Stimulated activated CD8-positive, alpha-beta memory T cell treated with anti-CD3 and anti-CD28 coated beads, Interleukin-4, amount 100 ng/mL, for 4 hours (primary cell): ENCODE measurements at places on chromosomes 7 and 10.

DNA sequence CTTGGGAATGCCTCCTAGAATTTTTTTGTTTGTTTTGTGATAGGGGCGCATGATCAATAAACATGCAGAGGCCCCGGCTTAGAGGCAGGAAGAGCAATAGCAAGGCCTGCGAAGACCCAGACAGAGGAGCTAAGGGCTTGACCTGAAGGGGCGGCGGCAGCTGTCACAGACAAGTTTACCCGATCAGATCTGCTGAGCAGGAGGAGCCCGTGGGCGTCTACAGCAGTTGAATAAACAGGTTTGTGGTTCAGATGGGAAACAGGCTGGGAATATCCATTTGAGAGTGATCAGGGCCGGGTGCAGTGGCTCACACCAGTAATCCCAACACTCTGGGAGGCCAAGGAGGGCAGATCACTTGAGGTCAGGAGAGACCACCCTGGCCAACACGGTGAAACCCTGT lies 126.0 kb upstream of the CALN1 start:
- no peak for DNase-seq

DNA sequence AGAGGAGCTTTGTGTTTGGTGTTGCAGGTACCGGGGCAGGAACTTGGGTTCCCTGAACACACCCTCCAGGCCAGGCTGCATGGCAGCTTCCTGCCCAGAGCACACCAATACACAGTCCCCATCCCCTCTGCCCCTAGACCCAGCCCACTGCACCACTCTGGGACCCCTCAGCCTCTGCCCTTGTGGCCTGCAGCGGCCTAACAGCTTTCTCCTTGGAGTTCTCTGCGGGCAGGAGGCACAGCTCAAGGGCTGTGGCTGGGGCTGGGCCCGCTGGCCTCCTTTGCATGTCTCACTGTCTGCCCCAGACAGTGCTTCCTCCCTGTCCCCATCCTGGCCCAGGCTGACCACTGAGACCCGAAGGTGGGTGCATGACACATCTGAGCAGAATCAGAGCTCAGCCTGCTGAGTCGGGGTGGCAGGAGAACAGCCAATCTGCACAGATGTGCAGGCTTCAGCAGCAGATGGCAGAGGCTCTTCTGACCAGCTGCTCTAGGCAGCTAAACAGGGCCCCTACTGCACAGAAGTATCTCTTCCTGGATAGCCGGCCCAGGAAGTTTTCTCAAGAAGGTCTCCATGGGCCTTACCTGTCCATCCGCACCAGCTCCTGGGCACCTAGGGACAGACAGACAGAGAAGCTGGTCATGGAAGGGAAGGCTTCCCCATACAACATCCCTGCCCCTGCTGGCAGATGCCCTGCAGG lies 20.8 kb downstream of the VSIR start:
- no peak for DNase-seq

DNA sequence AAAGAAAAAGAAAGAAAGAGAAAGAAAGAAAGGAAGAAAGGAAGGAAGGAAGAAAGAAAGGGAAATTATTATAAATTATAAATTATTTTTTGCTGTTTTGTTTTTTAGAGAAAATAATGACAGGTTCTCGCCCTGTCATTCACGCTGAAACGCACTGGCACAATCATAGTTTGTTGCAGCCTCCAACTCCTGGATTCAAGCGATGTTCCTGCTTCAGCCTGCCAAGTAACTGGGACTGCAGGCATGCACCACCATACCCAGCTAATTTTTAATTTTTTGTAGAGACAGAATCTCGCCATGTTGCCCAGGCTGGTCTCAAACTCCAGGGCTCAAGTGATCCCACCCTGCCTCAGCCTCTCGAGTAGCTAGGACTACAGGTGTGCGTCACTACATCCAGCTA lies 21.6 kb downstream of the MMD2 start:
- no peak for DNase-seq

- no peak for DNase-seq
These were observed 8.8 kb upstream of the ENO4 start for GRCh38 chr10:116840389-116841075.

- no peak for DNase-seq
These were observed 198.6 kb upstream of the BMPER start for GRCh38 chr7:33706771-33707200.

DNA sequence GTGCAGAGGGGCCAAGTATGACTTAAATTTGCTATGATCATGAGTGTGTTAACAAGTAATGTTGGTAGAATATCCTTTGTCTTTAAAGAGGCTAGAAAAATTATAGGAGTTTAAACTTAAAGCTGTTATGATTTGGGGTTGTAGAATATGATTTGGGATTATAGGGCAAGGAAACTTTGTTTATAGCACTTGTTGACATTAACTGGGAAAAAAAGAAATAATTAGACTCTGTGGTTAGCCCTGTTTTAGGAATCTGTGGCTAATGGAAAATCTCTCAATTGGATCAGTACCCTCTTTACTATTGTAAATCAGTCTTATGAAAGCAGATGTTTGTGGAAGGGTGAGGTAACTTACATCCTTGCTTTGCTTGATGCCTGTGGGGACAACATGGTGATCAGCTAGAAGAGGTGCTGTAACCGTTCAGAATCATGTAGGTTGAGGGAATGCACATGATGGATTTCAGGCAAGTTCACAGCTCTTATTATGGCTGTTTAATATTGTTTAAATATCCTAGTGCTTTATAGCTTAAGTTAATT lies 11.1 kb downstream of the ING3 start:
- DNase-seq = no peak

GRCh38 chr7:50591480-50592438 lies 26.6 kb upstream of the DDC start:
- no peak for DNase-seq

DNA sequence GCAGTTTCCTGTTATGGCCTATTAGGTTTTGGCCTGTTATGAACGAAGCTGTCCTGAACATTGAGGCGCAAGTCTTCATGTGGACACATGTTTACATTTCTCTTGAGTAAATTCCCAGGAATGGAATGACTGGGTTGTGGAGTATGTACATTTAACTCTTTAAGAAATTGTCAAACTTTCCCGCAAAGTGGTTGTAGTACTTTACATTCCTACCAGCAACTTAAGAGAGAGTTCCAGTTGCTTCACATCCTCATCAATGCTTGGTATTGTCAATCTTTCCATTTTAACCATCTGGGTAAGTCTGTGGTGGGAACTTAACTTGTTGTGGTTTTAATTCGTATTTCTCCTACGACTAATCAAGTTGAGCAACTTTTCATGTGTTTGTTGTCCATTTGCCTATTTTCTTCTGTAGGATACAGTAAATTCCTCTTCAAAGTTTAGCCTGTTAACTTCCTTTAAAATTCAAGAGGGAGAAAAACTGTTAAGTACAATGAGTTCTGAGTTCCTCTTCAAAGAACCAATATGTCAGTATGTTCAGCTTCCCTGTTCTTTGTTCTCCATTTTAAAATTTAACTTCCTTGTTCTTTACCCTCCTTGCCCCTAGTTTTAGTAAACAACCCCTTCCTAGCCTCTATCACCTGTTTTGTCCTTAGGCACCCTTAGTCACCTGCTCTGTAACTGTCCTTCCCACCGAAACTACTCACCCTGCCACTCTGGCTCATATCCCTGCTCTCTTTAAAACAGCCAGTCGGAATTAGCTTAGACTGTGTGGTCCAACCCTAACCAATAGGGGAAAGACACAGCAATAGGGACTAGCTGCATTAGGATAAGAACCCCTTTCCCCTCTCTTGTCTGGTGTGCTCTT lies 74.0 kb downstream of the FAM241B start:
- no peak for DNase-seq

DNA sequence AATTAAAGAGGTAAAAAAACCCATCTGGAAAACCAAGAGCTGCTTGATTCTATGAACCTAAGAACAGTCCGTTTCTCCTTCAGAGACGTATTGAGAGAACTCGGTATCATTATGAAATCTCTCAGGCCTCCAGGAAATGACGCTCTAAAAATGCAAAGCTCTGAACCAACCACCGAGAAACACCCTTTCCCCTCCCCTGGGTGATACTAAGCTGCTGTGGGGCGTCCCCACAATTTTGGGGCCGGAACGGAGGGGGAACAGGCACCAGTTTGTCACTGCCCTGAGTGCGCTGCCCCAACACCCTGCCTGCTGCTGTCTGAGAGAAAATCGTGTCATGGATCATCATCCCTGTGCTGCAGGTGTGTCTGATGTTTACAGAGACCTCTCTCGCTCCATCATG lies 509.5 kb downstream of the DNAJB6 start:
- DNase-seq = no peak

DNA sequence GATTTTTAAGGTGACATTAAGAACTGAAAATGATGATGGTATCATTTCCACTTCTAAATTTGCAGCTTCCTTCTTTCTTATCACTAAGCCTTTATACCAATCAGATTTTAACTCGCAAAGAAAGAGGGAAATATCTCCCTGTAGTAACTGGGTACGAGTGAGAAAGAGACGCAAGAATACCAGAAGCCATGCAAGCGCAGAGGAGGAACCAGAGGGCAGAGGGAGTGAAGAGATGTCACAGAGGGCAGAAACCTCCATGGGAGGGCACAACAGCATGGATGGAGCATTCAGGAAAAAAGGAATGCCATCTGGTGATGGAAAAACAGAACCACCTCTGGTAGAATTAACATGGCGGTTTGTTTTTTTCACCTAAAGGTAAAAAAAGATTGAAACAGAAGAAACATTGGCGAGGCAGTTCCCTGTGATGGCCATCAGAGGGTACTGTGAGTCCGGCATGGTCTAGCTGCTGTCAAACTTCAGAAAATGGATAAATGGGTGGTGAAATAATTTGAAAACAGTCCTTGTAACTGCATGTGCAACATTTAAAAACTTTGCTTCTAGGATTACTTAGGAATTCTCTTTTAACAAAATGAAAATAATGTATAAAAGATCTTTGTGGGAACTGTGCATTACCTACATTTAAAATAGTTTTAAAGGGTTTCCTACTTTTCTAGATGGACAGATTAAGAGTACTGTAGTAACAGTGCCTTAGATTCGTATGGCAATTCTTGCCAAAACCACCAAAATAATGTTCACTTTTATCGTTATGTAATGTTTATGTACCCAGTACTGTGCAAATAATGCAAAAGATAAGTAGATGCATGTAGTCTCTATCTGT lies 91.8 kb downstream of the ARHGAP12 start:
- no peak for DNase-seq

GRCh38 chr7:85529201-85529600 lies 342.3 kb upstream of the SEMA3D start:
- no peak for DNase-seq

- DNase-seq = no peak
These were observed 300.9 kb upstream of the C7orf33 start for GRCh38 chr7:148289630-148290029.

- no peak for DNase-seq
These were observed 76.4 kb downstream of the NEURL1 start for GRCh38 chr10:103569896-103570295.

- no peak for DNase-seq
These were observed at the start of gene RET for GRCh38 chr10:43076876-43077420. RET (plus strand) TSS chr10:43077069; CDS start chr10:43077259, 190 bp downstream.

GRCh38 chr7:2523941-2524807 lies 4.6 kb downstream of the LFNG start:
- DNase-seq = no peak

DNA sequence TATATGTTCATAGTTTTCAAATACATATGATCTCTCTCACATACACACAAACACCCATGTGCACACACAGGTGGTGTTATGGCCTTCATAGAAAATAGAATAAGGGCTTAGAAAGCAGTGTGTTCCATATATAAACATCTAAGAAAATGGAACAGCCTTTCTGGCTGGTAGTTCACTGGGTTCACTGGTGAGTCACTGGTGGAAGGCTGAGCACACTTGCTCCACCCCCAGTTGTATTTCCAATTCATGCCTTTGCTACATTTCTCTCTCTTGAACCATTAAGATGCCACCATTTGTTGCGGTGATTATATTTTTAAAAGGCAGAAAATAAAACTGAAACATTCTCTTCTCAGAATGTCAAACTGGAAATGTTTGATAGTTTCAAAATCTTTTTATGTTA lies 252.1 kb downstream of the GLI3 start:
- no peak for DNase-seq

DNA sequence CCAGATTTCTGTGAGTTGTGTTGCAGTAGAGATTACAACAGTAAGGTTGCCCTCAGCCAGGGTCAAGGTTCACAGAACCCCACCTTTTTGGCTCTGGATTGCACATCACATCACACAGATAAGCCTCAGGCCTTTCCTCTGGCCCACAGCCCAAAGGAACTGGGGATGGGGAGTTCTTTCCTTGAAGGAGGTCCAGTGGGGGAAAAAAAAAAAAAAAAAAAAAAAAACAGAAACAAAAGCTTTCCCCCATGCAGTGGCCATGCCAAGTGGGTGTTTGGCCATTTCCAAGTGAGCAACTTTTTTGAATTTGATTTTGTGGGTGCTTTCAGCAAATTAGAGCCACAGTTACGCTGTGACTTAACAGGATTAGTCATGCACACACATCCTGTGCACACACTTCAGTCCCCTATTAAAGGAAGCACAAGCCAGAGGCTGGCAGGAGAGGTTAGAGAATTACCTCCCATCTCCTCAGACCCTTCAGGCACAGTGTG lies 79.3 kb upstream of the NANOS1 start:
- DNase-seq = no peak

GRCh38 chr7:25391295-25391861 lies 163.1 kb upstream of the NPVF start:
- DNase-seq = no peak

DNA sequence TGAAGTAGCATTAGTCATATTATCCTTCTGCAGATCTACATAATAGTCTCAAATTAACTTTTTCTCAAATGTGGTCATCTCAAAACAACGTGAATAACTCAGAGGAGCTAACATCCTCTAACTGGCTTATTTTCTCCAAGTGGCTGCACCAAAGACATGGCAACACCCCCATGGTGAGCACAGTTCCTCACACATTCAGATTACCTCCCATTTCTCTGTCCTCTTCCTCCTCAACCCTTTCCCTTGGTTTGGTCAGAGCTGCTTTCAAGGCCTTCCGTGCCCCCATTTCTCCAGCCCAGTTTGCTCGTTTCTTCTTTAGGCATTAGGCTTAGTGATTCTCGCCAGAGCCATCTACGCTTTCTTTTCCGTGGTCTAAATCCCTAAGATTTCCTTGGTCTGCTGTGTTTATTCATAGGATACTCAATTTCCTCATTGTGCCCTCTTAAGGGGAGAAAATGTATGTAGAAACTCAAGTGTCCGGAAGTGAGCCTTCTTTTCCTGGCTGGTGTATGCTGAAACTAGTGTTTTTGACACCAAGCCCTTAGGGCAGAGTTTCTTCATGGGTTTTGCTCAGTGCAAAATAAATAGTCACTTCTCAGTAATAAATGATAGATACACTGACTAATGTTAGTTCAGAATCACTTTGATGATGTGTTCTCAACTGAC lies 2.6 kb downstream of the MET start:
- no peak for DNase-seq
